ENCODE measurements at places on chromosomes 1 and 21.

GRCh38 chr1:244304156-244304555 is 147.6 kb downstream of the ADSS2 start:
- no peak for DNase-seq

GRCh38 chr1:85244271-85245061 is 15.0 kb downstream of the C1orf52 start:
- no peak for DNase-seq

DNA sequence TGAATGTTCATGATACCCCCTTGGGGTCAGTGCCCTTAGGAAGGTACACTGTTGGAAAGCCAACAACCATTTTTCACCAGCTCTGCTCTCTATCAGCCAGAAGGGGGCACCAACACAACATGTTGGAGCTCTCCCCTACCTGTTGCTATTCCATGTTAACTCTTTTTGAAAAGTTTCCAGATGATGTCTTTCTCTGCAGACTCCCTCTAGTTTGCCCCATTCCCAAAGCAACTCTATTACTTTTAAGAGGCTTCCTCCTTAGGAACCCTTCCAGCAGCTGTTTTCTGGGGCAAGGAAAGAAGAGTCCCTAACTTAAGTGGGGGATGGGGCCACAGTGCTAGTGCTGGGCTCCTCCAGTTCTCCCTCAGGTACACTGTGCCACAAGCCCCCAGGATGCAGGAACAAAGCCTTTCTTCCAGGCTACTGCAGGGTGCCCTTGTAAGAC is 22.9 kb upstream of the NDC1 start:
- DNase-seq = peak; percentile 10

DNA sequence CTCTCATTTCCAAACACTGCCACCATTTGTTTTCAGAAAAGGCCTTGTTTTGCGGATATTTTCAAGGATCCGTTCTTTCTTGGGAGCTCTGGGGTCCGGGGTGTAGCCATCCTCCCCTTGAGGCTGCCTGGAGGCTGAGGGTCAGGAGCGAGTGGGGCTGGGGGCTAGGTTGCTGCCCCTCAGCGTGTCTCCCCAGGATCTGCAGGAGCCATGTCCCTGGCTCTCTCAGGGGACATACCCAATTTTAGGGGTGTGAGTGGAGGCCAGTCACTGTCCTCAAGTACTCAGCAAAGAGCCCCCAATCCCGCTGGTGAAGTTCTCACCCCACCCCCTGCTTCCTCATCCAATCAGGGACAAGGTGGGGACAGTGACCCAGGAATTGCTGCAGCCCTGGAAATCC is 15.0 kb upstream of the PRDM16 start:
- no peak for DNase-seq

DNA sequence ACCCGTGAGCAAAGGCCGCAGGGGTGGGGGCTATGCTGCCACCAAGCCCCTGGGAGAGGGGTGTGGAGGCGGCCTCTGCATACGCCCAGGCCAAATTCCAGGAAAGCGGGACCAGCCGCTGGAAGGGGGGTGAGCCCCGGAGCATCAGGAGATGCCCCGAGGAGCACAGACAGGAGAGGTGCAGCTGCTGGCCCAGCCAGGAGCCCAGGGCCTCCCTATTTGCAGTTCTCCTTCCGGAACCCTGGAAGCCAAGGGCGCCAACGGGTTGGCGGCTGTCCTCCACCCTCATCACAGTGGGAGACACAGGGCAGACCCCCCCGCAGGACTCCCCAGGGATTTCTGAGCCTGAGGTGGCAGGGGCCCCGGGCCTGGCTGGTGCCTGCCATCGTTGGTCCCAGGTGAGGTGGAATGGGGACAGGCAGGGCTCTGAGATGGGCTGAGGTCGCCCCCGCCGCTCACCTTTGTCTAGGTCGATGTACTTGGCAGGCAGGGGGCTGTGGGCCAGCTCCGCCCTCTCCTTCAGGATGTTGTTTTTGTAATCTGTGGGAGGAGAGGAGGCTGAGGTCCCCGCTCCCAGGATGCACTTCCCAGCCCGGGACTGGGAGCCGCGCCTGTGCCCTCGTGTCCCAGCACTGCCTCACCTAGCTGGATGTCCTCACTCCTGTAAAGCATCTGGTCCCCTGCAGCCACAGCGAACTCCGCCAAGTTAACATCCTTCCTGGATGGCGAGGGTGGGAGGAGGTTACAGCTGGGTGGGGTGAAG is 4.4 kb upstream of the DVL1 start:
- no peak for DNase-seq

GRCh38 chr1:20199403-20199802 is 13.1 kb upstream of the PLA2G2C start:
- DNase-seq = no peak

GRCh38 chr21:29256126-29256910 is 42.4 kb upstream of the BACH1 start:
- no peak for DNase-seq

DNA sequence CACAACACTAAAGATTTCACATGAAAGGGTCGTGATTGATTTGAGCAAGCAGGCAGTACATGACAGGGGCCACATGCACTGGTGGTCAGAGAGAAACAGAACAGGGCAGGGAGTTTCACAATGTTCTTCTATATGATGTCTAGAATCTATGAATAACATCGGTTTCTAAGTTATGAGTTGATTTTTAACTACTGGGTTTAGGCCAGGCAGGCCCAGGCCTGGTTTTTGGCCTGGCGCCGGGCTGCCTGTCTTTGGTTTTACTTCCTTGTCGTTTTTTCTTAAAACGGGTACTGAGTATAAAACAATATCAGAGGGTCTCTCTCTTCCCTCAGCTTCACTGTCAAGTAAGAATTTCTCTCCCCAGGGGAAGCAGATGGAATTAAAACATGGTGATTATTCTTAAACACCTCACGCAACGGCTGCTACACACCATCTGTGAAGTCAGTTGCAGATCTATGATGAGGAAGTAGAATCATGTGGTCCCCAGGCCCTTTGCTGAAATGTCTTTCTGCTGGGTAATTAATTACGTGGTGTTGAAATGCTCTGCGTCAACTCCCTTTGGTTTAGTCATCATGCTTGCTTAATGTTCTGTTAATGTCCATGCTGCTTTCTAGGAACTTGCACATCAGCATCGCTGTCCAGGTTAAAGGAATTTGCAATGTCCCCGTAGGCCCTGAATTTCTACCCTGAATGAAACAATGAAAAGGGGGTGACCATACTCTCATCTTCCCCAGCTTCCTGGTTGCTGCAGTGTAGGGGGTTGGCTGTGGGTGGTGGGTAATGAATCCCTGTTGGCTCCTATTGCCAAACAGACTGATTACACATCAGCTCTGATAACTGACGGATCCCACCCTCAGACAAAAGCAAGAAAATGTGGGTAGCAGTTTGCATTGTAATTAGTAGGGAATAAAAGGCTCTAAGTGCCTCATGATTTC is 70.3 kb downstream of the SERINC2 start:
- DNase-seq = no peak

DNA sequence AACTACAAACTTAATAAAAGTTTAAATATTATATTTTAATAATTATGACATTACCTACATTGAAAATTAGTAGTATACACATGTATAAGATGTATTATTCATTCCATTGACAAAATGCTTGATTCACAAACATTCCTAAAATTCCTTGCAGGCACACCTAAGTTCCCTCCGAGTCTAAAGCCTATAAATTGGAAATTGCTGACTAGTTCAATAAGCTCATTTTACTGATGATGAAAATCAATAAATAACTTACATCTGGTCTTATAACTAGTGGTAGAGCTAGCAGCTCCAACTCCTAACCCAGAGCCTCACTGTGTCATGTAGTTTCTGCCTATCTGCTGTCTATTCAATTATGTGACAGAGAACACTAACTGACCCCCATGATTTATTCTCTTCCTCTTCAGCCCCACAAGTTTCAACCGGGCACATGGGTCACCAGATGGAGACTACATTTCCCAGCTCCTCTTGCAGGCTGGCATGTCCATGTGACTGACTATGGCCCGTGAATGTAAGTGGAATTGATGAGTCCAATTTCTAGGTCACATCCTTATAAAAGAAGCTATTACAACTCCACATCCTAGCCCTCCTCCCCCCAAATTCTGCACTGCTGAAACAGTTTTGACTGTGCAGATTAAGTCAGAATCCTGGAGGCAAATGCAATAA is 29.6 kb upstream of the LRRC8D start:
- DNase-seq = no peak

DNA sequence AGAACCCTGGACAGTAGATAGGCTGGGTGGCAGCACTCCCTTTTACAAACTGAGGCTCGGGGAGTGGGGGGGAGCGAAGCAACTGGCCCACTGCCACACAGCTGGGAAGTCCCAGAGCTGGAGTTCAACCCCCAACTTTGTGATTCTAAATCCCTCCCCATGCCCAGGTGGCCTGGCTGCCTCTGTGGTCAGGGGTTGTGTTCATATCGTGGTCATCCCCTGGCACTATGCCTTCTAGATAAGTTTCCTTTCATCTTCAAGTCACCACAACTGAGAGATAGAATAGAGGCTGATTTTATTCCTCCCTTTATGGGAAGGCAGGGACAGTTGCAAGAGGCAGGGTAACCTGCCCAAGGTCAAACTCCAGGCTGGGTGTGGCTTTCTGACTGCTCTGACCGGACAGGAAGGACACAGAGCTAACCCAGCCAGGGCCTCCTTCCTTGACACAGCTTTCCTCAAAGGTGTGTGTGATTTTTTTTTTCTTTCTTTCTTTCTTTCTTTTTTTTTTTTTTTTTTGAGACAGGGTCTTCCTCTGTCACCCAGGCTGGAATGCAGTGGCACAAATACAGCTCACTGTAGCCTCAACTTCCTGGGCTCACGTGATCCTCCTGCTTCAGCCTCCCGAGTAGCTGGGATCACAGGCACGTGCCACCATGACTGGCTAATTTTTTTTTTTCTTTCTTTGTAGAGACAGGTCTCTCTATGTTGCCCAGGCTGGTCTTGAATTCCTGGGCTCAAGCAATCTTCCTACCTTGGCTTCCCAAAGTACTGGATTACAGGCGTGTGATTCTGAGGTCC is 18.4 kb upstream of the TNFRSF1B start:
- DNase-seq = no peak

DNA sequence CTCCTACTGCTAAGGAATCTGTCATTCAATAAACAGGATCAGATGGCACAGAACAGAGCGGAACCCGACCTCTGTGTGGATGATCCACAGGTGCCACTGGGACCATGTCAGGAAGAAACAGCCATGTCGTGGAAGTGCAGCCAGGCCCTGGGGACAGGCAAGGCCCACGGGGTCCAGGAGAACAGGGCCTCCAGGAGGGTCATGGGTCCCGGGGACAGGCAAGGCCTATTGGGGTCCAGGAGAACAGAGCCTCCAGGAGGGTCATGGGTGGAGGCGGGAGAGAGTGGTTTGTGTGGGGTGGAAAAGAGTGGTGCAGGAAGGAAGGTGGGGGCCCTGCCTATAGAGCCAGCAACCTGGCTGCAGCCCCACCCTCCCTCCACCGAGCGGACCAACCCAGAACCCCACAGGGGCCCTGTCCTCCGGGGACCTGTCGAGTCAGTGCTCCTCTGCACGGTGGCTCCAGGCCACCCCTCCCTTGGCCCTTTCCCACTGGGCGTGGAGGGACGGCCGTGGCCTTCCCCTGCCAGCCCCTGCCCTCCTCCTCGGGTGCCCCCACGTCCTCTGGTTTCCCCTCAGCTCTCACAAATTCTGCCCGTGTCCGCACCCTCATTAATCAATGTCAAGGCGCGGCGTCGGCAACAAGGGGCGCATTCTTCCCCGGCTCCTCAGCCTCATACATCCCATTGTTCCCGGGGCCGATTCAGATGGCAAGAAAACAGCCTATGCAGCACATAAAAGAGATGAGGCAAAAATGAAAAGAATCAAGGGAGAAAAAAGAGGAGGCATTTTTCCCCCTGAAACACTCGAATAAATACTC is 146.4 kb downstream of the PRDM16 start:
- peak; percentile 44 for DNase-seq

DNA sequence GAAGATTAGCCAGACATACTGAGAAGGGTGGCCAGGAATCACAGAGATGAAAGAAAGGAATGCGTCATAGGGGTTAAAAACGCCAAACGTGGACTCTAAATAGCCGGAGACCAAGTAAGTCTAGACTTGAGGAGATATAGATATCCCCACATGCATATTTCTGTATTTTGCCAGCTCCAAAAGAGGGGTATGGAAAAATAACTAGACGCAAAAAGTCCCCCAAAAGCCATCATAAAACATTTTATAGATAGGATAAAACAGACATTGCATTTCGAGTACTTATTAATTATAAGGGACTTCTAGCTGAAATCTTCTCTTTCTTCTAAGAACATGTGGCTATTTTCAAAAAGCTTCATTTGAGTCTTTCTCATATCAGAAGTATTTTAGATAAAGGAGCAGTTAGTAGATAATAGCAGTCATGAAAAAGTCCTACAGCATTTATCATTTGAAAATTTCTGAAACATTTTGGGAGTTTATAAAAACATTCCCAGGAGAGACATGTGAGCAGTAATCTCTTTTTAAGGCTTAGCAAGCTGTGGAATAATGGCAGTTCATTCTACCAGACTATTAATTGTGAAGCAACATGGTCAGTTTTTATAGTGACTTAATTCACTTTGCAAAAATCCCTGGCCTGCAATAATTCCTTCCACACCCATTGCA is 6.1 kb downstream of the KIF26B start:
- DNase-seq = no peak

GRCh38 chr21:14862794-14863720 is 201.7 kb downstream of the NRIP1 start:
- DNase-seq = no peak

DNA sequence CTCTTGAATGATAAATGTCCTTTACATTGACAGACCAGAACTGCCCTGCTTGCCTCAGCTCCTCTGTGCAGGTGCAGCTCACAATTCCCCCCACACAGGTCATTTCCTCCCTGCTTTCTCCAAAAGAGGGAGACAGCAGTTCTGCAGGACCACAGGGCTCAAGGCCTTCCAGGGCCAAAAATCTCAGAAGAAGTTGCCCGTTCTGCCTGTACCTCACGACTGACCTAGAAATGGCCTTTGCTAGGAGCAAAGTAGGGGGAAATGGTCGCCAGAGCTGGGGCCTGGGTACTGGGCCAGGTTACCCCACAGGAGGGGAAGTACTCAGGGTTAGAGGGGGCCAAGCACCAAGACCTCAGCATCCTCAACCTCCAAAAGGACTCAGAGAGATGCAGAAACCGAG is 11.1 kb downstream of the RNU1-2 start:
- no peak for DNase-seq

DNA sequence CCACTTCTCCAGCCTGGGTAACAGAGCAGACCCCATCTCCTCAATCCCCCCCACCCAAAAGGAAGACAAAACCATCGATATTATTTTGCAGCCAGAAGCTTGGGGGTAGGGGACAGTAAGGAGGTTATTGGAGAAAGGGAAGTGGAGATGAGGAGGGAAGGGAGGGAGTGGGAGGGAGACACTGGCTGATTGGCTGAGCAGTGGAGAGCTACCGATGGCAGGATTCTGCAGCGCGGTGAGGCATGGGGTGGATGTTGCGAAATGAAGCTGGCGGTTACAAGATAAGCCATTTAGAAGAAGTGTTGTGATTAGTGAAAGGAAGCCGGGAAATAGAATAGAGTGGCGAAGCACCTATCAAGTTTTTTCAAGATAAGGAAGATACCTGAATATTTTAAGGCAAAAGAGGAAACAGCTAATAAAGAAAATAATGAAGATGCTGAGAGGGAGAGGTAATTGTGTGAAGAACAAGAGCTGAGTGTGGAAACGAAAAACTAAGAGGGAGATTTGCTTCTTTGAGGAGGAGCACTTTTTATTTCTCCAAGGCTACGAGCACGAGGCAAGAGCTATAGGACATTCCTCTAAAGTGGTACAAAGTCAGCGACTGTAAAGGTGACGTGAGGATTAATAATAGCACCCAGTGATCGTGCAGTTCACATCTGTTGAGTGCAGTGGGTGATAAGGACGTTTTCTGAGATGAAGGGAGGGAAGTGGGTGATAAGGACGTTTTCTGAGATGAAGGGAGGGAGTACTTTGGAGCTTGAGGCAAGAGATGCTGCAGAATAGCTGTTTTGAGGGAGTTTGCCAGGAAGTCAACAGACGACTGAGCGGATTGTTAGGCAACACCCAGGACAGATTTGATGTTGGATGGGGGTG is 103.2 kb upstream of the KIF26B start:
- DNase-seq = peak; percentile 3

Data from C1 segment of cervical spinal cord (tissue), 14 donors.